ENCODE measurements at places on chromosomes 1 and 21.

DNA sequence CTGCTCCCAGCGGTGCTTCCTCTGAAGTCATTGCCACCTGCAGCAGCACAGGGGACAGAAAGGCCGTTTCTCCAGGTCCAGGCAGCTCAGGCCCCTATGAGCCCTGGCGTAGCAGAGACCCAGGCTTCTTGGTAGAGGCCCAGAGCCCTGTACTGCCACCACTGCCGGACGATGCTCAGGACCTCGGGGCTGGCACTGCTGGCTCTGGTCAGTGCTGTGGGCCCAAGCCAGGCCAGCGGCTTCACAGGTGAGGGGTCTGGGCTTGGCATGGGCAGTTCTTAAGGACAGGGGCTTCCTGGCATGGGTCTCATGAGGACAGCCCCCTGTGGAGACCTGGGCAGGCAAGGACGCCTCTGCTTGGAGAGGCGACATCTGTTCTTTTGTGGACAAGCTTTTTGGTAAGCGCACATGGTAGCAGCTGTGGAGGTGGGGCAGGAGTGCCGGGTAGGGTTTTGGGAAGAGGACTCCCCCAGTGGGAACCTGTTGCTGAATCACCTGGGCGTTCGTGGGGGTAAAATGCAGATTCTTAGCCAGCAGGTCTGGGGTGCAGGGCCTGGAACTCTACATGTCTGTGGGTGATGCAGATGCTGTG, at the start of gene UMODL1:
UMODL1 (plus strand) TSS at position 172 of the 592 bp plus-strand sequence; CDS start at position 172, 0 bp downstream.
- no peak for DNase-seq

DNA sequence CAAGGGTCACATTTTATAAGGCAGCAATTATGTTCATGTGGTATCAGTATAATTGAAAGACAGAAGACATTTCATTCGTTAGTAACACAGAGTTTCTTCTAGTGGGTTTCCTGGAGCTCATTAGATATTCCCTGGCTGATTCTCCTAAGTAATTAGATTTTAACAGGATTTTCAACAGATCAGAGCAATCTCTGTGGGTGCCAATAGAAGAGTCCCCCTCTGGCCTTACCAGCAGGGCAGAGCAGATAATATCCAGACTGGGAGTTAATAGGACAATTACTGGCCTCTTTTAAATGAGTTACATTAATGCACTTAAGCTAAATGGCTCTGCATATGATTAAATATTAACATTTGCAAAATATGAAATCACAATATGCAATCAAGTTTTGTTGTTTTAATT, 74.2 kb upstream of the FOXD3 start:
- DNase-seq, result no peak

DNA sequence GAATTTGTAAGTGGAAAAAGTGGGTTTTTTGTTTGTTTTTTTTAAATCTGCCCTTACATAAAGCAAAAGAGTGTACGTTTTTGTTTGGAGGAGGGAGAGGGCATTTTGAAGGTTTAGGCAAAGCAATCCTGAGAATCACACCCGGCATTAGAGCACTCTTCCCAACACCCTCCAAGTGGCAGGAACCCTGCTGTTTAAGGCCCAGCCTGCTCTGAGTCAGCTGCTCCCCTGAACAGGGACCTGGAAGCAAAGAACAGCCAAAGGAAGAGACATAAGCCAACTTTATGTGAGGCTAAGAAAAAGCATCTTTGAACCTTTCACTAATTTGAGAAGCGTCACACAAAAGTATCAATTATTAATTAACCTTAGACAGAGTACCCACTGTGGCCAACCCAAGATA, 16.9 kb downstream of the MTFR1L start:
- no peak for DNase-seq

DNA sequence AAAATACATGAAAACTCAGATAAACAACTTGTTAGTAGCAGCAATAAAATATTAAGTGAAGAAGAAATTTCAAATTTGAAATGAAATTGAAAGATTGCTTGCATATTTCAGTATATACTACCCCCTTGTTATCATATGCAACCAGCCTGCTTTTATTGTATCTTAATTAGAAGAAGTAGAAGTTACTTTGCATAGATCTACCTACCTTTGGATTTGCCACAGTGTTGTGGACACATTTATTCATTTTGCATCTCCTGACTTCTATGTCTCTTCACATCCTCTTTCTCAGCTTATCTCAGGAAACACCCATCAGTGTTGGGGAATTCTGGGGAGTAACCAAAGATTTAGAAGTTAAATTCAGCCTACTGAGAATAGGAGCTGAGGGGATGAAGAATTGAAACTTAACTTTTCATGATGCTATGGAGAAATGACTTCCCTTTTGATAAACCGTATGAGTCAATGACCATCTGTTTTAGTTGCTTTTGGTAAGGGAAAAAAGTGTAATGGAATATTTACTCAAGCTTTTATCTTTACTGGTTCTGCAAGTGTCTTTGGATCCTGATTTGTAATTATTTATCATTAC, 96.9 kb downstream of the RGL1 start:
- no peak for DNase-seq

DNA sequence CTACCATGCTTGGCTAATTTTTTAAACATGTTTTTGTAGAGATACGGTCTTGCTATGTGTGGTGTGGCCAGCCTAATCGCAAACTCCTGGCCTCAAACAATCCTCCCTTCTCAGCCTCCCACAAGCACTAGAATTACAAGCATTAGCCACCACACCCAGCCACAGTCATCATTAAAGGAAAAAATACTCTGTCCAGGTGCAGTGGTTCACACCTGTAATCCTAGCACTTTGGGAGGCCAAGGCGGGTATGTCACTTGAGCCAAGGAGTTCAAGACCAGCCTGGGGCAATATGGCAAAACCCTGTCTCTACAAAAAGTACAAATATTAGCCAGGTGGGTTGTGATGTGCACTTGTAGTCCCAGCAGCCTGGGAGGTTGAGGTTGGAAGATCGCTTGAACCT, 25.0 kb upstream of the NLRP3 start:
- DNase-seq, result no peak

Data from stimulated activated CD8-positive, alpha-beta memory T cell treated with anti-CD3 and anti-CD28 coated beads, Interleukin-12 subunit alpha, Interleukin-12 subunit beta, amount 100 ng/mL, for 4 hours (primary cell).